CD4-positive, alpha-beta T cell treated with Interleukin-2 at 100 ng/mL for 4 hours (primary cell): ENCODE measurements at places on chromosomes 6 and 20.

GRCh38 chr20:35431621-35432429 lies 6.2 kb downstream of the GDF5 start:
- DNase-seq = no peak

DNA sequence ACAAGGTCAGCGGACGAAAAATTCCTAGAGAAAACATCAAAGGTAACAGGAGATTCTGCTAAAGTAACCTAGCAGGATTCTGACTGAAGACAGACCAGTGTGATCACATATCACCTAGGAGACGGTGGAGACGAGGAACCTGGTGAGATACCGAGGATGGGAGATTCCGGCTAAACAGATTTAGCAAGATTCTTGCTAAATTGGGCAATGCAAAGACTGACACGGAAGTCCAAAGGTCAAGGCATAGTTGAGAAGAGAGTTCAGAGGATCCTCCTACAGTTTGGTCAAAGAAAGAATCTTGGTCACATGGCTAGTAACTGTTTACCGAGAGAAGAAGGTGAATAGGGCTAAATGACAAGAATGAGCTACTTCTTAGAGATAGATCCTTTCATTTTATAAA lies 61.1 kb downstream of the TMEM170B start:
- DNase-seq = no peak

GRCh38 chr20:36779656-36780025 lies 6.1 kb upstream of the DSN1 start:
- no peak for DNase-seq

DNA sequence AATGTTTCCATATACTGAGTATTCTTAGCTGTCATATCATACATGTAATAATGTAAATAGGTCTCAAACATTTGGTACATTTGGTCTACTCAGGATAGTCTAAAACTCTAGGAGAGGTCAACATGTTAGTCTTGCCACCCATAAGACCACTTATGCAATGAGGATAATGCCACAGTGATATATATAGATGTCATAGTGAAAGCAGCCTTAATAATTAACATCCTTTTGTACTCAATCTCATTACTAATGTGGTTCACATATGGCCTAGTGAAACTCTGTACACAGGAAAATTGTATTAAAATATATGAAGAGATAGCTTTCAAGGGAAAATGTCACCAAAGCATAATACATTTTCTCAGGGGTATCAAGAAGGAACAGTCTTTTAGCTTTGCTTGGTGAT lies 577.9 kb downstream of the TFAP2B start:
- DNase-seq = no peak

DNA sequence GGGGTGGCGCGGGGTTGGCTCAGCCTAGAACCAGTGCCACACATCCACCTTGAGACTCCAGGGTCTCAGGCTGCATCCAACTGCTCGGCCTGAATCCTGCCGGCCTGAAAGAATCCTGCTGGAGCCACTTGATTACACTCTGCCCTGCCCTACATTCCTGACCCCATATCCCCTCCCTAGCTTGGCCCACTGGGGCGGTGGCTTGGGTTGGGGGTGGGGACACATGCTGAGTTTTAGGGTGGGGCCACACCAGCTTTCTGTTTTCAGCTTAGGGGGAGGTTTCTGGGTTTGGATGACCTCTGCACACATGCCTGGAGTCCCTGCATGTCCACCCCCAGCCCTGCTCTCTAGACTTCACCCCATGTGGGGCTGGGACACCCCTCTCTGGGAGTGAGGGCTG lies 6.8 kb downstream of the ITPR3 start:
- DNase-seq = no peak

DNA sequence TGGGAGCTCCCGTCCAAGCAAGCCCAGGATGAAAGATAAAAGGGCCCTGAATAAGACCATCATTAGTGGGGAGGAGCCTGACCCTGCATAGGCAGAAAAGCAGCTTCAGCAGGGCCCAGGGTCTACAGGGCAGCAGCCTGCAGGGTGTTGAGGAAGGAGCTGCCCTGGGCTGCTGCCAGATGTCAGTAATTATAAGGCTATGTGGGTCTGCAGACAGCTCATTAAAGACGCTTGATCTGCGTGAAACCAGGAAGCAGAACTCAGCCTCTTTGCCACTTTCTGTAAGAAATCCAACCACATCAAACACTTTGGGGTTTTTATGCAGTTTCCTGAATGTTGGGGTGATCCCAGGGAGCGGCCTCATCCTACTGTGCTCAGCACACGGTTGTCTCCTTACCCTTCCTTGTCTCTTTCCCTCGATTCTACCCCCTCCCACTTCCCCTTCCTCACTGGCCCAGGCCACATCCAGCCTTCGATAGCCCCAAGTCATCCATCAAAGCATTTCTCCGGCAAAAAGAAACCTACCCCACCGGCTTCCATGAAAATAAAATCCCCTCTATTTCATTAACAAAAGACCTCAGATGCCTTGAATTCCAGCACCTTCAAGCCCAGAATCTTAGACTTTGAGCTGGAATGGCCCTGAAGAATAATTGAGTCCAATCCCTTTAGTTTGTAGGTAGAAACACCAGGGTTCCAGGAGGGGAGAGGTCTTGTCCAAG lies 1.0 kb upstream of the TGM6 start:
- DNase-seq = peak; percentile 20

DNA sequence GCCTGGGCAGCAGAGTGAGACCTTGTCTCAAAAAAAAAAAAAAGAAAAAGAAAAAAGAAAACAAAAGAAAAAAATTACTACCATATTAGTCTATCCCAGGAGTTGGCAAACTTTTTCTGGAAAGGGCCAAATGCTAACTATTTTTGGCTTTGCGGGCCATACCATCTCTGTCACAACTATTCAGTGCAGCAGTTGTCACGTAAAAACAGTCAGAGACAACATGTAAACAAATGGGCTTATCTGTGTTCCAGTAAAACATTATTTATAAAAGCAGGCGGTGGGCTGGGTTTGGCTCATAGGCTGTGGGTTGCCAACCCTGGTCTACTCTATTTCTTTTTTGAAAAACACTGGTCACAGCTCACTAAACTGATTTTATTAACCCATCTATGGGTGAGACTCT lies 53.4 kb downstream of the EYA2 start:
- no peak for DNase-seq

DNA sequence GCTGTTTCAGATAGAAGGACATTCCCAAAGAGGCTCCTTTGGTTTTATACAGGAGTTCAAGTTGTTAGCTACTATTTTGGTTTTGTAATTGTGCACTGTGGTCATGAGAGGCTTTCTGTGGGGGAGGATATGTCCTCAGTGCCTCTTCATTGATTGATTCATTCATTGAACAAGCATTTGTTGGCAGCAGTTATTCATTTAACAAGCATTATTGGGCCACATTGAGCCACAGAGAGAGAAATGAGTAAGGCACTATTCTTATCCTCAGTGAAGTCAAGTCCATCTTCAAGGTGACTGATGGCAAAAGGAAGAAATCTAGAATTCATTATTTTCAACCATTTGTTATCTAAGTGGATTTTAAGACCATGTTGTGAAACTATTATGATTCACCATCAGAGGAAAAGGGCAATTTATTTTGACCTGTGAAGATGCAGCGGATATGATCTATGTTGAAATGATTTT lies 697.2 kb upstream of the CITED2 start:
- DNase-seq = no peak

- no peak for DNase-seq
Measured at GRCh38 chr6:19322691-19323485, 514.3 kb upstream of the ID4 start.

GRCh38 chr20:40650707-40651106 lies 38.3 kb downstream of the MAFB start:
- no peak for DNase-seq

DNA sequence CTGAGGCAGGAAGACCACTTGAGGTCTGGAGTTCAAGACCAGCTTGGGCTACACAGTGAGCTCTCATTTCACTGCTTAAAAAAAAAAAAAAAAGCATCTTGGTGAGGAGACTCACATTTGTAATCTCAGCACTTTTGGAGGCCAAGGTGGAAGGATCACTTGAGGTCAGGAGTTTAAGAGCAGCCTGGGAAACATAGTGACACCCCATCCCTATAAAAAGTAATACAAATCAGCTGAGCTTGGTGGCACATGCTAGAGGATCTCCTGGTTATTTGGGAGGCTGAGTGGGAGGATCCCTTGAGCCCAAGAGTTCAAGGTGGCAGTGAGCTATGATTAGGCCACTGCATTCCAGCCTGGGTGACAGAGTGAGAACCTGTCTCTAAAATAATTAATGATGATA lies 29.4 kb upstream of the SYNCRIP start:
- no peak for DNase-seq

GRCh38 chr20:35305682-35306556 lies 13.7 kb upstream of the FAM83C start:
- peak; percentile 33 for DNase-seq

- DNase-seq = peak; percentile 67
Measured at GRCh38 chr6:116268589-116269293, 11.0 kb downstream of the TSPYL1 start.

DNA sequence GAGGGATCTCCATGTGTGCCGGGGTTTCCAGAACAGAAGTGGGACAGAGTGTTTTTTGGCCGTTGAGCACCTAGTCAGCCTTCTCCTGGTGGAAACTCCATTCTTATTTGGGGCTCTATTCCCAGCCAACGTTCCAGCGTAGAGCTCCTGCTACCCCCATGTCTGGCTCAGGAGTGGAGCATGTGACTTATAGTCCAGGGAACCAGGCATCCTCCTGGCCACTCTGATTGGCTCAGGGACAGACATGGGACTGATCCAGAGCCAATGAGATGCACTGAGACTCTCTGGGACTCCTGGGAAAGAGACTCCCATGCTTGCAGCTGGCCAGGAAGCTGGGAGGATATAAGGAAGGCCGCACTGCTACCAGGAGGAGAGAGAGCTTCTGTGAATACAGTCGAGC lies 87.1 kb downstream of the SULF2 start:
- no peak for DNase-seq

GRCh38 chr6:39952167-39952566 lies 17.9 kb upstream of the MOCS1 start:
- DNase-seq = no peak

DNA sequence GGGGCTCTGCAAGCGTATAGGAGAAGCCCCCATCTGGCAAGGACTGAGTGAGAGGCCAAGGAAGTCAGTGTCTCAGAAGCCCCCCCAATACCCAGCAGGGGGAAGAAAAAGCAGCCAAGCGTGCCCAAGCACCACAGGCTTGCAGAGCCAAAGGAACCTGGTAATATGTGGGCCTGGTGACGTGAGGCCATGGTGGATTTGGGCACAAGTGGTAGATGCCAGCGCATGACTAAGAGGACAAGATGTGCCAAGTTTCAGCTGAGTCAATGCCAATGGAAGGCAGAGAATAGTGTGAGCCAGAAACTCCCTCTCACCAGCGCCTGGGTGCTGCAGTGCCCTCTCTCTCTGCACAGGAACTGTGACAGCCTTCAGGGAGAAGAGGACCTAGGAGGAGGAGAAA lies 110.0 kb downstream of the QRSL1 start:
- no peak for DNase-seq

- no peak for DNase-seq
Measured at GRCh38 chr20:49210757-49211110, 8.5 kb upstream of the DDX27 start.

DNA sequence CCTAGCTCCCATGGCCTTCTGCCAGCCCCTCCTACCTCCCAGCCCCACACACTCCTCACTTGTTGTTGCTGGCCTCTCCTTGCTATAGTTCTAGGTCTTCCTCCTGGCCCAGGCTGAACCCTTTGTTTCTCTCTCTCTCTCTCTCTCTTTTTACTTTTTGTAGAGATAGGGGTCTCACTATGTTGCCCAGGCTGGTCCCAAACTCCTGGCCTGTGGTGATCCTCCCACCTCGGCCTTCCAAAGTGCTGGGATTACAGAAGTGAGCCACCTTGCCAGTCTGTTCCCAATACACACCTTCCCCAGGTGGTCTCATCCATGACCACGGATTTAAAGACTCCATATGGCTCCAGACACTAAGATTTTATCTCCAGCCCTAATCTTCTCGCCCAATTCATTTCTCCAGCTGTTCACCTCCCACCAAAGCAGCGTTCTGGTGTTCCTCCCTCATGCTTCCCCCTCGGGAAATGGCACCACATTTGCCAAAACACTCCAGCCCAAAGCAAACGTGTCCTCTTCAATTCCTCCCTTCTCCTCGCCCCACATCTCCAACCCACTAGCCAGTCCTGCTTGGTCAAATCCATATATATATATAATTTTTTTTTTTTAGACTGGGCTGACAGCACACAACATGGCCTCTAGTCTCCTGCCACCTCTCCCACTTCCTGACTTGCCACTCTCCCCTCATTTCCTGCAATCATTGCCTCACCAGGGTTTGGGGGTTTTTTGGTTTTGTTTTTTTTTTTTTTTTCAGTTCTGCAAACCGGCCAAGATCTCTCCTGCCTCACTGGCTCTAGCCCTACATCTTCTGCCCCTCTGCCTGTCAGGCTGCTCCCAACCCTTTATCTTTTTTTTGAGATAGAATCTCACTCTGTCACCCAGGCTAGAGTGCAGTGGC lies 104.4 kb downstream of the NCR2 start:
- peak; percentile 21 for DNase-seq

DNA sequence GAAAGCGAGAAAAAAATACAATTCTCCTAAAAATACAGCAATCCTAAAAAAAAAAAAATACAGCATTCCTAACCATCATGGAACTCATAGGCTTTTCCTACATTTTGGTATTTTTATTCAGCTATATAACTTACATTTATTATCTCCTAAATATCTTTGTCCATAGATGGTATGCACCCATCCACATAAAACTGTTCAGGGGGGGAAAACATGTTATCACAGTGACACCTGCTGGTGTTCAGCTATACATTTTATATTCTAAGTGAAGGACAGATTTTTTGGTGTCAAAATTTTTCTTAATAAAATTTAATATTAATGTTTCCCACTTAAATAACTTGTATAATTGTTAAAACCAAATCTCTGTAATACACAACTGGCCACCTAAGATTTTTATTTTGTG lies 58.0 kb downstream of the BLOC1S5 start:
- peak; percentile 5 for DNase-seq

GRCh38 chr20:41452226-41452625 lies 85.6 kb upstream of the EMILIN3 start:
- DNase-seq = no peak
